Esophagus squamous epithelium (tissue), 5 donors: ENCODE measurements at places on chromosomes 1 and 21.

- DNase-seq = no peak
These were observed 2.6 kb downstream of the CAPN8 start for GRCh38 chr1:223662943-223663342.

GRCh38 chr21:44896561-44897286, 23.2 kb upstream of the PTTG1IP start:
- DNase-seq = no peak

GRCh38 chr1:176199707-176200106, 7.4 kb downstream of the COP1 start:
- DNase-seq = no peak

DNA sequence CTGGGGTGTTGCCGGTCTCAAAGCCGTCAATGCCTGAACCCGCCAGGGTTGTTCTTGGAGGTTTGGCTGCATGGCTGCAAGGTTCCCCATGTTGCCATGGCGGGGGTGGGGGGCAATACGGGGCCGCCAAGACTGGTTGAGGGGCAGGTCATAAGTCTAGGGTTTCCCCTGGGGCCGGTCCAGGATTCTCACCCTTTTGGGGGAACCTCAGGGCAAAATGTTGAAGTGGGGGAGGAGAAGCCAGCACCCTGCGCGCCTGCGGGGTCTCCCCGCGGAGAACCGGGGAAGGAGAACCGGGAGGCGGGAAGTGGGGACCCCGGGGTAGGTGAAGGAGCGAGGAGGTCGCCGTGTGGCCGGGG, 401 bp upstream of the ARHGEF10L start:
- DNase-seq = no peak

DNA sequence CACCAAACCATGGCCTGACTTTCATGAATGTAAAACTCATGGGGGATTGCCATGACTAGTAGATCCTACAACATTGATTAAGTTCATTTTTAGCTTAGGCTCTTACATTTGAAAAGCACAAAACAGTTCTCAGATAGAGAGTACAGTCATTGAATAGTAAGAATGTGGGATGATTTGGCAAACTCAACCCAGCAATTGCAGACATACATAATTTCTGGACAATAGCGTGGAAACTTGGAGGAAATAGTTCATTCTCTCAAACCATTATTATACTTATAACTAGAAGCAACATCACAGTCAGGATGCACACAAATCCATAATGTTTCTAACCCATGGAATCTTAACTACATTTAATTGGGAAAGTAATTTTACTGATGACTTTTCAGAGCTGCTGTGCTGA, 598.2 kb downstream of the LMO4 start:
- DNase-seq = no peak

- DNase-seq = no peak
These were observed 633 bp downstream of the THEMIS2 start for GRCh38 chr1:27872802-27873551.

- DNase-seq = no peak
These were observed 109.6 kb downstream of the ZBTB18 start for GRCh38 chr1:244160455-244161235.

DNA sequence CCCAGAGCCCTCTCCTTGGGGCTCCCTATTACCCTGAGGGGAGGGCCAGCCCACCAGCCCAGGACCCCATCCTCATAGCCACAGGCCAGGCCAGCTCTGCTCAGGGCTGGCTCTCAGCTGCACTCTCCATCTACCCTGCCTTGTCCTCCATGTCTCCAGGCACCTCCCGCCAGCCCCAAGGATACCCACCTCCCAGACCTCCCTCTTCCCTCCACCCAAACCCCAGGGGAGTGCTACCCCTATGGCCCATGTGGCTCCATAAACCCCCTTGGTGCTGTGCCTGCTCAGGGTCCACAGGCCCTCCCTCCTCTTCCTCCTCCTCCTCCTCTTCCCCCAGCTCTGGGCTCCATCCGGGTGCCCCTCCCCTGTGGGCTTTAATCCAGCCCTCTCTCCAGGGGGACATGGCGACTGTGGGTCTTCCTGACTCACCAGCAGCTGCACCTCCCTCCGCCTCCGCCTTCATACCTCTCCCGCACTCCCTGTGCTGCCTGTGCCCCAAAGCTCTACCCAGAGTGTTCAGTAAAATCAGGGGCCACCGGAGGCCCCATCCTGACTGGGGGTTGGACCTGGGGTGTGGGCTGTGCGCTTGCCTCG, 9.1 kb downstream of the YBEY start:
- no peak for DNase-seq
